ENCODE measurements at places on chromosomes 16 and 17.
A peak's percentile ranks its signal among the peaks of the same experiment; 100 is the strongest.

DNA sequence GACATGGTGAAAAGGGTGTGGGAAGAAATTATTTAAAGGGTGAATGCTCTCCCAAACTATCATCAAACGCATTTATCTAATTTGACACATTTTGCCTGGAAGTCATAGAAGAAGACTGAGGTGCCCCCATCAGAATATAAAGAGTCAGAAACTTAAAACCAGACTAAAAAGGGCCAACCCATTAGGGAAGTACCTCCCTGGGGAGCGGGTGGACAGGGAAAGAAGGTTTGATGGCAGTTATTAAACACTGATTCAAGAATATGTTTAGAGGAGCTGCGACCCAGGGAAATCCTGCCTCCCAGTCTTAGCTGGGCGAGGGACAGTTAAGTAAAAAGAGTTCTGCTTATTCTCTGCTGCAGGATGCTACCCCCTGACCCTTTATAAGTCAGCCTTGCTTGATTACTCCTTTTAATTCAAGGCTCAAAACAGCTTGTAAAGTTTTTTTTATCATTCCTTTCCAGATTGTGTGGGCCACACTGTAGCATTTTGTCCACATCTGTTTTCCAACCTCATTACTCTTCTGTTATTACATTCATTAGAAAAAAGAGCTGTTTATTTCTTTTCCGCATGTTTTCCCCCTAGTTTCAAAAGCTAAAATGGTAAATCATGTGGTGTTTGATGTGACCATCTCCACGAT lies 138.5 kb upstream of the TBX2 start:
- no peak for DNase-seq

DNA sequence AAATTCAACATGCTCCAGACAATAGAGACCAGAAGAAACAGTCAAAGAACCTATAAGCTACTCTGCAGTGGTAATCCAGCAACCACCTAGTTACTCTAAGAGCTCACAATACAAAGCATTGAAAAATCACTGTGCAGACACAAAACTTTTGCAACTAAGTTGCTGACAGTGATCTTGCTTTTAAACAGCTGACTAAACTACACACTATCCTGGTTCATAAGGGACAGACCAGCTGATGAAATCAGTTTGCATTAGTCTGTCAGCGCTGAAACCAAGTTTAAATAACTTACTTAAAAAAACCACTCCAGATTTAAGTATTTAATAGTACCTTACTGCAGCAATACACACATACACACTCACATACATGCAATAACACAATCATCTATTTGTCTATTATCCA lies 4.6 kb downstream of the VEZF1 start:
- DNase-seq = no peak

DNA sequence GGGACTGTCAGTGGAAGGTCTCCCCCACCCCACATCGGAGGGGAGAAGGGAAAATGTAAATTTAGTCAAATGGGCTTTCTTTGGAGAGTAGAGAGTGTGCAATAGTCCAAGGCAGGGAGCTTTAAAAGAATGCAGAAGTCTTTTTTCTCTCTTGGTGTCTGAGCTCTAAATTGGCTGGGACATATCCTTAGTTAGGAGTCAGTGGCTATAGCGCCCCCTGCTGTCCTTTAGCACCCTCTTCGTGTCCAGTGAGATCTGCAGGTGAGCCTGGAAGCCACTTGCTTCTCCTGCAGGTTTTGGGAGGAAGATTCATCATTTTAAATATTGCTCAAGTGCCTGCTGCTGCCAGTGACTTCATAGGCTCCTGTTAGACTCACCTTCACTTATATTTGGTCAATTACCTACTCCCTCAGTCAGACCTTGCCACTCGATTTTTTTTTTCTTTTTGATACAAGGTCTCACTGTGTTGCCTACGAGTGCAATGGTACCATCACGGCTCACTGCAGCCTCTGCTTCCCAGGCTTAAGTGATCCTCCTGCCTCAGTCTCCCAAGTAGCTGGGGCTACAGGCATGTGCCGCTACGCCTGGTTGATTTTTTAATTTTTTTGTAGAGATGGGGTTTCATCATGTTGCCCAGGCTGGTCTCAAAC lies 174.8 kb downstream of the PRKCB start:
- peak; percentile 59 for DNase-seq

DNA sequence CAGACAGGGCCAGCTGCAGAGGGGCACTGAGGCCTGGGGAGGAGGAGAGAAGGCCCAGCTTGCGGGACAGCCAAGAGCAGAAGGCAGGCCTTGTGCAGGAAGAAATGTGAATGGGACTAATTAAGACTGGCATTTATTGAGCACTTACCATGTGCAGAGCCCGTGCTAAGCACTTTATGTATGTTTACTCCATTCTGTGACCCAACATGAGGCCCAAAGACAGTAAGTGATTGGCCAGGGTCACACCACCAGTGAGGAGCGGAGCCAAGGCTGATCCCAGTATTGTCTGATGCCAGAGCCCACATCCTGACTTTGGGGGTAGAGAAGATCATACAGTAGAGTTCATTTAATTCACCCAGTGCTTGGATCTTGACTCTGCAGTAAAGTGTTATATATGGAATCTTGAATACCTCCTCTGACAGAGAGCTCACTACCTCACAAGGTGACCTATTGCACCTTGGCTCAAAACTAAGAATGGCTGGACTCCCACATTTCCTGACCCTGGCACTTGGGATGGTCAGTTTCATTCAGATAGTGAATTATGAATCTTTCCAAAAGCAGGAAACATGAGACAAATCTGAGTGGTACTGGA lies 13.6 kb downstream of the KATNB1 start:
- DNase-seq = no peak

DNA sequence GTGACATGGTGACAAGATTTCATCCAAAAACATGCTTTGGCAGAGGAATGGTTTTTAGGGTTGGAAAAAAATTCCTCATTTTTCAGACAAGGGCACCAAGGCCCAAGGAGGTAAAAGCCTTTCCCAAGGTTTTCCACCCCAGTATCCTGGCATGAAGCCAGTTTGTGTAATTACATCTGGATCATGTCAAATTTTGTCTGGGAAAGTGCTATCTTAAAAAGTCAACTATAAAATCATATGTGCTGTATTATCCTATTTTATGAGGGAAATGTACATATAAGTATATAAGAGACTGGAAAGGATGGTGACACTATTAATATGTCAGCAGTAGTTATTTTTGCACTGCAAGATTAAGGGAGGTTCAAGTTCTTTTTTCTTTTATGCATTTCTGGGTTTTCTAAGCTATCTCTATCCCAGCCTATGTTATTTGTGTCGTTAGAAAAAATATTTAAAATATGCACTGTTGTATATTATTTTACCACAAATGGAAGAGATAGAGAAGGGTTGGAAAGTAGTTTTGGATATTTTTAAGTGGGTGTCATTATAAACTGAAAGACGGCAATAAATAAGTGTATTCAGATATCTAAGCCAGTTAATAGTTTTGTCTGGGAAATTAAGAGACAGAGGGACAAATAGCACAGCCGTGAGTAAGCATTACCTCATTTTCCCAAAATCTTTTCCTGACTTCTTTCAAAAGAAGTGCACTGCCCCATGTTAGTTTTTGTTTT lies 13.5 kb upstream of the FBXO47 start:
- no peak for DNase-seq

DNA sequence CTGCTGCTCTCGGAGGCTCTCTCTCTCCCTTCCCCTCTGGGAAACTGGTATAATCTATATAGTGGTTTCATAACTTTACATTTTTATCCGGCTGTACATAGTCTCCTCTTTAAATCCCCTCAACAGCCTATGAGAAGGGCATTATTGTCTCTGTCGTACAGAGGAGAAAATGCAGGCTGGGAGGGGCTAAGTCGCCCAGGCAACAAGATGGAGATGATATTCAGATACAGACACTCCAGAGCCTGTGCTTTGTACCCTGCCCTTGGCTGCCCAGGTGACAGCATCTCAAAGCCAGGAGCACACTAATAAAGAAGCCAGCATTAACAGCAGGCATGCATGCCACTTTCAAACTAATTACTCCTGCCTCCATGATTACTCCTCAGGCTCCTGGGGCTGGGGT lies 4.7 kb upstream of the EIF1 start:
- DNase-seq = no peak

- DNase-seq = peak; percentile 66
Observed at GRCh38 chr16:24975428-24975889, 39.7 kb downstream of the ARHGAP17 start.

DNA sequence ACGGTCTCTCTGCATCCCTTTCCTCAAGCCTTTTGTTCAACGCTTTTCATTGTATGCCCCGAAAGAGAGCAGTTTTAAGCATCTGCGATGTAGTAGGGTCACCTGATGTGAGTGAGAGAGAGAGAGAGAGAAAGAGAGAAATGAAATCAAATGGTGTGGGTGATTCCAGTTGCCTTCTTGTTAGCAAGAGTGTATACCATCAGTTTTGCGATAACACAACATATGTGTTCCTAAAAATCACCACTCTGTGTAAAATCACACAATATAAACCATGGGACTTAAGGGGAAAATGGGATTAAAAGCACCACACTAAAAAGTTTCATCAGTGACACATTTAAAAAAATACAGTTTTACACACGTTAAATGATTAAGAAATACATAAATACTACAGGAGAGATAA lies 1102.7 kb upstream of the EEF2KMT start:
- DNase-seq = no peak

DNA sequence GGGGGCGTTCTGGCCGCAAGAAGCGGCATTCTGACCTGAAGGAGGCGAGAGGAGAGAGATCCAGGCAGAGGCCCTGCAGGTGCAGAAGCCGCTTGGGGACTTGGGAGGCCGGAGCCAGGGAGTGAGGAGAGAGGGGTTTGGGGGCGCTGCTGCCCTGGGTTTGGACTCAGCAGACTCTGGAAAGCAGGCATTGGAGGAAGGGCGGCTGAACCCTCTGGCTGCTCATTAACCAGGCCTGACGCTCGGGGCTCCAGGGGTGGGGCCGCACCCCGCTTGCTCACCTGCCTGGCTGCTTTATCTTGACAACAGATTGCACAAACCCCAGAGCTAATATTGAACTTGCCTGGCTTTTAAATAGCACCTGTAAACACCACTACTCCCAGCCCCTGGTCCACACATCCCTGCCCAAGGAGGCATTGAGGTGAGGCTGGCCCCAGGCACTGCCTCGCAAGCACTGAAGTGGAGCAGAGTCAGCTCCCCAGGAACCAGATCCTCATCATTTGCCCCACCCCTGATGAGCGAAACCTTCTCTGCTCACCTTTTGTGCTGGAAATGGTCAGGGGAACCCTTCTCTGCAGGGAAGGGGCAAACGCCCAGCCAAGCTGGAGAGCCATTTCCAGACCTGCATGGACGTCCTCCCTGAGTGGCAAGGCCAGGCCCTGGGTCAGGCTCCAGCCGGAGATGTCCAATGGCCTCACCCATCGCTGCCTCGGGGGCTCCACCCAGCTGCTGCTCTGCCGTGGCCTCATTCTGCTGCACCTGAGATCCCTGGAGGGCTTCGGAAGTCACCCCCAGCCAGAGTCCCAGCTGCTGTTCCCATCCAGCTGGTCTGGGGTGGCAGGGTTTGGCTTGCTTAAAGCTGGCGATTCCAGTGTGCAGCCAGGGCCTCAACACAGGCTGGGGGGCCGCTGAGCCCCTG lies 190.2 kb upstream of the GSE1 start:
- DNase-seq = no peak

- DNase-seq = no peak
Observed at GRCh38 chr16:50657241-50657640, 23.9 kb downstream of the SNX20 start.

DNA sequence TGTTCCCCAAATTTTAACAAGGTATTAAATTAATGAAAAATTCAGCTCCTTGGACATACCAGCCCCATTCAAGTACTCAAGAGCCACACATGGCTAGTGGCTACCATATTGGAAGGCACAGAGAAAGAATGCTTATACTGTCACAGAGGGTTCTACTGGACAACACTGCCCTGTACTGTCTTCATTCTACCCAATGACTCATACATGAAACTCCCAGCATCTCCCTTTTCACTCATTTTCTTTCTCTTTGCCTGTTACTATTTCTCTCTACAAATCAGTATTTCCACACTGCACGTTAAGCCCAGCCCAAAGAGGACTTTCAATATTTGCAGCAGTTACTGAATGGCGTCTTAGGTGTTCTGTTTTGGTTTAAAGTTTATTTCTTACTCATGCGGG lies 72.1 kb upstream of the RCVRN start:
- DNase-seq = no peak

DNA sequence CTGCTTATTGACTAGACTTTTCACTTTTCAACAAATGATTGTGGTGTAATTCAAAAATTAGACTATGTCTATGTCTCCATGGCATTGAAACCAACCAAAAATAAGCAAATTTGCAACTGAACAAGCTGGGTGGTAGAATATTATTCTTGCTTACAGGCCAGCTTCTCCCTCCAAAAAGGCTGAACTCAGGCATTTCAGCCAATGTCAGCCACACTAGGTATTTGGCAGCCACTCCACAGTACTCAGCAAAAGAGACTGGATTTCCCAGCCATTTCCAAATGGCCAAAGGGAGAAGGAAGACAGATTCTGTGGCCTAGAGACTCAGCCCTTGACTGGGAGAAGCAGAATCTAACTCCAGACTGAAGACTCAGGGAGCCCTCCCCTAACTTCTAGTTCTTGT lies 121.8 kb upstream of the IRX5 start:
- no peak for DNase-seq

DNA sequence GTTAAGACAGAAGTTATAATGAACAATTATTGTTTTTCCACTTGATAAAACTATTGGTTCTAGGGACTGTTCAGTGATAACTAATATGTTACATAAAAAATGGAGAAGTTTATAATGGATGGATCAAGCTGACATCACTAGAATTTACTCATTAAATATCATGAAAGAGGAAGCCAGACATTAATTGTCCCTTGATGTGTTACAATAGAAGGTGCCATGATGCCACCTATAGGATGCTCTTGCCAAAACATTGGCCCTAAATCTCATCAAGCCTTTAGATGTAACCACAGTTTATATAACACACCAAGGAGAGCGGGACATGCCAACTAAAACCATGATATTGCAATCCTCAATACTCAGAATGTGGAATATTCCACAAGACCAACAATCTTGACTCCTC lies 147.9 kb upstream of the MON1B start:
- DNase-seq = no peak

- DNase-seq = no peak
Observed at GRCh38 chr17:11598274-11599221, at the start of gene DNAH9. Gene DNAH9 (plus strand): TSS chr17:11598470. CDS start chr17:11598499, 29 bp downstream.

DNA sequence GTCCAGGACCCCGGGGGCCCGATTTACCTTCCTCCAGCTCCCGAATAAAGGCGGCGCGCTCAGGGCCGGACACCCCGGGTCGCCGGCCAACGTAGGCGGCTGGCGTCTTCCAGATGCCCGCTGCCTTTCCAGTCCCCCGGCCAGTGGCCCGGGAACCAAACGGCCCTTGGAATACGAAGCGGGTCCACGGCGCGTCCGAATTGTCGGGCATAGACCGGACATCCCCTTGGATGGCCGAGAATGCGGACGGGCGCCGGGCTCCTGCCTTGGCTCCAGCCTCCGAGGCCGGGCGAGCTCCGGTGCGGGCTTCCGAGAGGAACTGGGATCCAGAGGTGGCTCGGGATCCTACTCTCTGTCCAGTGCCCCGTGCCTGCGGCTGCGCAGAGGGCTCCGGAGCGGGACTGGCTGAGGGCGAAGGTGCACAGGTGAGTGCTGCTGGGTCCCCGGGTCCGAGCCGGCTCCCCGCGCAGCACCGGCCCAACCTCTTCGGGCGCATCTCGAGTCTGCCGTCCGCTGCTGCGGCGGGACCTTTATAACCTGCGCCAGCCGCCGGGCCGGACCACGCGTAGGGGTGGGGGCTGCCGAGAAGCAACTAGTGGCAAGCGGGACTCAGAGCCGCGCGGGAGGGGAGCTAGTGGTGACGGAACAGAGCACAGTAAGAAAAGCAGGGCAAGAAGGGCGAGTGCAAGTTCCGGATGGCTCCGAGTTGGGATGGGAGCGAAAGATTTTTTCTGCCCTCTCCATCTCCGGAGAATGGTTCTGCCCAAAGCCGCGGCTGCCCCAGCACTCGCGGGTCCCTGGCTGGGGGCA lies at the start of gene HAP1:
Gene HAP1 (minus strand): TSS at position 505 of the 810 bp plus-strand sequence. CDS start 9 bp downstream, at position 496.
- DNase-seq = no peak

All from NK-92 treated with Interleukin-12 subunit alpha and Interleukin-12 subunit beta, amount 100 ng/mL, for 24 hours (cell line).